ENCODE measurements at places on chromosomes 16 and 17. TPM values are rescaled to one million over a fixed set of nuclear protein-coding genes. Genes with fewer than 3 reads are reported as not detected.

DNA sequence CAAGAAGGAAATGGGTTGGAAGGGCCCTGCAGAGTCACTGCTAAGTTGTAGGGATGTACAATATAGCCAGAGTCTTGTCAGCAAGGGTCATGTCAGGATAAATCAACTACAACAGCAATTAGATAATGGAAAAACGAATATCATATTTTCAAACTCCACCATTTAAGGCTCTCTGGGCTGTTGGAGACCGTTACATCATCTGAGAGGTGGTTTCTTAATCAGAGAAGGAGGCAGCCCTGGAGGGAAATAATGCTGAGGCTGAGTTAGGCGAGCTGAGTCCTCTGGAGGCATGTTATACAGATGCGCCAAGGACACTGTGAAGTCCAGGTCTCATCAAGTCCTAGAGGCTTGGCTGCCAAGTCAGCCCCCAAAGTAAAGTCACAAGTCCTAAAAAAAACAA is 30.3 kb downstream of the LYRM9 start:
- no peak for DNase-seq

DNA sequence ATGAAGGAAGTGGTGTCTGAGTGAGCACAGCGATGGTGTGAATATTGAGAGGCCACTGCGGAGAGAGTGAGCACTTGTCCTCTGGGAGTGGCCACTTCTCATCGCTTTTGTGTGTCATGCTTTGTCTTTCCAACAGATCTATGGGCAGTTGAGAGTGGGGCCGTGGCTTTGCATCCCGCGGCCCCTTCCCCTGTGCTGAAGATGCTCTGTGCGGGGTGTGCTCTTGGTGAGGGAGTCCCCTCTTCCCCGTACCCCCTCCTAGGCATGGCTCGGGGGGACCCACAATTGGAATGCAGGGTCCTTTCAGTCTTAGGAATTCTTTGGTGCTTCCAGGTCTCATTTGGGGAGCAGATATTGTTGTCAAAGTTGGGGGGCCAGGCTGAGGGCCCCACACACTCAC is 197.3 kb upstream of the WSCD1 start:
- DNase-seq, result no peak

- DNase-seq, result no peak
These were observed 14.1 kb downstream of the MAPT start for GRCh38 chr17:45908460-45908859.

DNA sequence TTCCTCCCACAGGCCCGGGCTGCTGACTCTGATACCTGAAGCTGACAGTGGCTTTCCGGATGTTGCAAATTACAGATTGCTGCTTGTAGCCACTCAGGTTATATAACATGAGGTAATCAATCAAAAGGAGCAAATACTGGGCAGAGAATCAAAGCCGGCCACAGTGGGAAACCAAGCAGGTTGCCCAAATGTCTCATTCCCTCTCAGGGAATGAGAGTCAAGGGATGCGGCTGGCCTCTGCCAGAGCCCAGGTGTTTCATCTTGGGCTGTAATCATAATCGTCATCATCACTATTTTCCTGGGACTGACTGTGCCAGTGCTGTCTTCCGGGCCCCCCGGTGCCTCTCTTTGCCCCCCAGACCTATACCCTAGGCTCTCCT is 292.4 kb upstream of the FOXF1 start:
- DNase-seq, result no peak

DNA sequence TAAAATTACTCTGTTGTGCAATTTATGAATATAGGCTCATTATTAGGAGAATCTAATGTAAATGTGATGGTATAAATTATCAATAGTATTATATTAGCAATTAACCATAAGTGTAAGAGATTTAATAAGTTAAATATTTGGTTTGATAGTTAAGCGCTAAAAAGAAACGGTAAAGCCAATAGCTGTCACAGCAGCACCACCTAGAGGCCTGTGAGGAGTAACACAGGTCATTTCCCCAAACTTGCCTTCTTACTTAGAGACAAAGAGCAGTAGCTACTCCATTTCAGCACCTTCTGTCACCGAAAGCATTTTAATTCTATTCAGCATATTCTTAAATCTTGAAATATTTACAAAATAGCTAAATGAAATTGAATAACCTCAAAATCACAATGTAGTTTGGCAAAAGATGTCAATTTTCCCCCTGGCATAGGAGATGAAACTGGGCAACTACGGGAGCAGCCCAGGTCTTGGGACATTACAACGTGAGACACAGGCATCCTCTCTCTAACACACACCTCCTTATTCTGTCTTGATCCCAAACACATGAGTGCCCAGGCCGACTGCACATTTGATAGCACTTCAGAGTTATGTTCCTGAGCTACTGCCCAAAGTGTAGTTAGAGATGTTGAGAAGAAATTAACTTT is 14.3 kb upstream of the DYNLRB2 start:
- DNase-seq, result peak; percentile 55

- peak; percentile 56 for DNase-seq
These were observed 4.8 kb downstream of the SYNGR2 start for GRCh38 chr17:78173097-78173715.

DNA sequence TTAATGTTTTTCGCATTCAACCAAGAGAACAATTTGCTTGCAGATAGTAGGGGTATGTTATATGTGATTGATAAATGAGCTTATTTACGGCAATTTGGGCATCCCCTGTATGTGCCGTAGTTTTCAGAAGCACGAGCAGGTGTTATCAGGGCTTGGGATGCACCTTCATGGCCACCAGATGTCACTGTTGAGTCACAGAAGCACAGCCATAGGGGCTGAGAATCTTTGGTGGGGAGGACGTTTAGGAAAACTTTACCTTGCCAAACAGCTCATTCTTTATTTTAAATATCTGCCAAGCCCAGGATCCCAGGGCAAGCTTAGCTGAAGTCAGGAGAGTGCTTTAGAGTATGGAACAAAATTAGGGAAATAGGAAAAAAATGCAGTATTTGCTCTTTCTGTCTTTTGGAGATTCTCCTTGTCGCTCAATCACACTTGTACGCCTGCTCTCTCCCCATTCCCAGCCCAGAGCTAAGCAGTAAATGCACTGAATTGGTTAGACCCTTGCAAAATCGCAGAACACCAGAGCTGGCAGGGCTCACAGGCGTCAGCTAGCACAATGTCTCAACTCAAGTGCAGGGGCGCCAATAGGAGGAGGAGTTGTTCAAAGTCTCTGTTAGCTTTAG is 93.6 kb upstream of the MPHOSPH6 start:
- DNase-seq, result peak; percentile 51

- peak; percentile 32 for DNase-seq
These were observed 19.2 kb downstream of the ST3GAL2 start for GRCh38 chr16:70419384-70420327.

DNA sequence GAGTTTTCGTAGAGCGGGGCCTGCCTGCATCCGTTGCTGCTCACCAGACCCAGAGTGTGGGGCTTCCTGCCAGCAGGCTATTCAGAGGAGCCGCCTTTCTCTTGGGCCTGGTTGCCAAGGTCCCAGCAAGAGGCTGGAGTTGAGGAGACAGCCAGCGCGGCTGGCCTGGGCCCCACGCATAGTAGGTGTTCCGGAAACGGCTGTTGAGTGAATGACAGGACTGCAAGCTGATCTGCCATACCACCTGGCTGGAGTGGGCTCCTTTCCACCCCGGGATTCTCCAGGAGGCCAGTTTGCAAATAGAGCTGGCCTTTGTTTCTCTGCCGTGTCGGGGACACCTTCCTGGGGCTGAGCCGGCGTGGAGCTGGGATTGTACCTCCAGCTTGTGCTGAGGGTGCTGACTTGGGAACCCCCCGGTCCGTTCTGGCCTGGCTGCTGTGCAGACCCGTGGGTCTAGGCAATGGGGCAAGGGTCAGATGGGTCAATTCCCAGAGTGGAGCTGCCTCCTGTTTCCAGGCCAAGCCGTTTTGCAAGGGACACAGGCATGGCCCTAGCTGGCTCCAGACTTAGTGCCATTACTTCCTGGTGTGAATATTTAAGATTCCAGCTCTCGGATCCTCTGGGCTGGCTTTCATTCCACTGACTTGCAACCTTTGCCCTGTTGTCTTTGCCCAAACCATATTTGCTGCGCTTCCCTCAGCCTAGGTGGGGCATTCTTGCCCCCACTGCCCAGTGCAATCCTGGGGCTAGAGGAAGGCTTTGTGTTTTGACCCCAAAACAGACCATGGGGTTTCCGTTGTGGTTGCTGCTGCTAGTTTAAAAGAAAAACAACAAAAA is 68.8 kb downstream of the CMIP start:
- peak; percentile 77 for DNase-seq

DNA sequence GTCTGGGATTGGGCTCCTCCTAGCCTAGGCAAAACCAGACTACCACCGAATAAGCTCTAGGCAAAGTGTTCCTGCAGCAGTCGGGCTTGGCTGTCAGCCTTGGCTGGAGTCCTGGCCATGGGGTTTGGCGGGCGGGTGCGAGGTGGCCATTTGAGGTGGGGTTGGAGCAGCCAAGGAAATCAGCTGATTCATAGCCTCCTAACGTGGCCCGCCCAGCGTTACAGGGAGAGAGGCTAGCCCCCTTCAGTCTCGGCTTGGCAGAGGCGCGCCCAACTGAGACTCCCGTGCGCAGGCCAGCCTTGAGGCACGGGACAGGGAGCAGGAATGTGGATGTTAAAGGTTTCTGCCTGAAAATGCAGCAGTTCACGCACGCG is 1.9 kb downstream of the PMP22 start:
- peak; percentile 80 for DNase-seq

DNA sequence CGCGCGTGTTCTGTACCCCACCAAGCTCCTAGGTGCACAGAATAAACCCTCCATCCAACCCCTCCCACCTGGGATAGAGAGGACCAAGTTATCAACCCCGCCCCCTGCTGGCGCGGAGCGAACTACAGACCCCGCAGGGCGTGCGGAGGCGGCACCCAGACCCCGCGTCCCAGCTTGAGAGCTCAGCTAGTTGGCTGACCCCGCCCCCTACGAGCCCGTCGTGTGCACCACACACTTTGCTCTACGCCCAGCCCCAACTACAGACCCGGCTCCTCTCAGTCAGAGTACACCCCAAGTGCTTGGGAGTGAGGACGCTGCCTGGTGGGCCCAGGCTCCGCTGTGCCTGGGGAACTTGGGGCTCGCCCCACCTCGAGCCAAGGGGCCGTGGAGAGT is 1.5 kb downstream of the GRIN2A start:
- peak; percentile 90 for DNase-seq

DNA sequence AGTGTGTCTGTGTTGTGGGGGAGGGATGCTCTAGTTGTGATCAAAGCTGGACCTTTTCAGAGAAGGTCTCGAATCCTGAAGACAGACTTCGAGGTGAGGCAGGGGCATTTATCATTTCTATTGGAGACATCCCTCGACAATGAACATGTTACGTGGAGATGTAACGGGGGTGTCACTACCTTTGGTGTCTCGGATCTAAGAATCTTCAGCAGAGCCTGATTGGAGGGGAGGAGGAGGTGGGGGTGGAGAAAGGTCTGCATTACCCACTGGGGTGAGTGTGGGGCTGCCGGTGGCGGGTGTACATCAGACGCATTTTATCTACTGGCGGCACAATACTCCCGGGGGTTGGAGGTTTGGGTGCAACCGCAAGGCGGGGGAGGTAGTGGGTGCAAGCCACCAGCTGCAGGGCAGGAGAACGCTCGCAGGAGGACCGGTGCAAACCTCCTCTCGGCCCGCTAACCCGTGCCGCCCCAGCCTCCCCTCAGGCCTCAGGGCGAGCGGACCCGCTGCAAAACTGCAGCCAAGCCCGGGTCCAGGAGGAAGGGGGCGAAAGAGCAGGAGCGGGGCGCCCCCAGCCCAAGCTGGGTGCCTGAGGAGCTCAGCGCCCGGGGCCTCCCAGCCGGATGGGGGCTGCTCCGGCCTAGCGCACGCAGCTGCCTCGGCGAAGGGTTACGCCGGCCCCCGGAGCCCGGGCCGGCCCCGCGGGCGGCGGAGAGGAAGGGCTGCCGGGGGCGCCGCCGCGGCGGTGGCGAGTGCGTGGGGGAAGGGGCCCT is 735 bp downstream of the ZNF652 start:
- DNase-seq, result peak; percentile 59

DNA sequence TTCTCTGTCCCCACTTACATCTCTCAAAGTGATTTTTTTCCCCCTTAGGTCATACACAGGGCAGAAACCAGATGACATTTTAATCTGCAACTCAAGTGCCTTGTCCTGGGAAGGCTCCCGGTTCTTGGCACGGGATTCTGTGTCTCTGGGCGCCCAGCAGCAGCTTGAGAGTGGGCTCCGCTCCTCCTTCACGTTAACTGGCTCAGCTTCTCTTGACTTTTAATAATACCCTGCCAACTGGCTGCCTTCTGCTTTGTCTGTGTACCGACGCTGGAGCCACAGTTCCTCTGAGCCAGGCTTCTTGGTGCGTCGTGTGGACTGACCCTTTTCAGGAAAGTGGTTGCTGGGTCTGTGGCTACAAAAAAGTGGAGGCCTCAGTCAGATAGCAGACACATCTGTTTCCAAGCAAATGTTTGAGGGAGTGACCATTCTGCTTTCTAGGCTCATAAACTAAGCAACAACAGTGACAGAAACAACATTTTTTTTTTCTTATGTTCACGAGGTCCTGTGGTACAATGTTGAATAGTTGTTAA is 64.9 kb downstream of the IRF8 start:
- no peak for DNase-seq

Gene RPH3AL
- 2.8 TPM for total RNA-seq

Gene DNAAF8
- total RNA-seq, result 1.1 TPM

Gene BRICD5
- 3.9 TPM for total RNA-seq

Gene TPSAB1
- not detected for total RNA-seq

Gene CDH1
- total RNA-seq, result 38.6 TPM
